ENCODE measurements at places on chromosomes 2 and 18. TPM values are rescaled to one million over a fixed set of nuclear protein-coding genes. Genes with fewer than 3 reads are reported as not detected.

Gene CHMP1B
- 22.8 TPM for polyA plus RNA-seq

Gene EPB41L3
- polyA plus RNA-seq: 88.9 TPM

Gene UGT1A4
- not detected for polyA plus RNA-seq

Gene ZNF521
- polyA plus RNA-seq: 35.0 TPM

Gene ZNF396
- 1.3 TPM for polyA plus RNA-seq

- no peak overlapping the region for H3K27ac ChIP-seq
- H3K4me1 ChIP-seq: peaks cover 20% of the 10 kb centered on the region
- no peaks in the 10 kb centered on the region for H3K27me3 ChIP-seq
These were observed 11.0 kb downstream of the NPC1 start for GRCh38 chr18:23575309-23575651.

DNA sequence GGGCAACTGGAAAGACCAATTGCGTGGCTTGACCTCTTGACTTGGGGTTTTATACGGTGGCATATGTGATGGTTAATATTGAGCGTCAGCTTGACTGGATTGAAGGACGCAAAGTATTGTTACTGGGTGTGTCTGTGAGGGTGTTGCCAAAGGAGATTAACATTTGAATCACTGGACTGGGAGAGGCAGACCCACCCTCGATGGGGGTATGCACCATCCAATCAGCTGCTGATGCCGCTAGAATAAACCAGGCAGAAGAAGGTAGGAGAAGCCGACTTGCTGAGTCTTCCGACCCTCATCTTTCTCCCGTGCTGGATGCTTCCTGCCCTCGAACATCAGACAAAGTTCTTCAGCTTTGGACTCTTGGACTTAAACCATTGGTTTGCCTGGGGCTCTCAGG is 34.2 kb upstream of the YPEL5 start:
- H3K36me3 ChIP-seq: no peaks in the 10 kb centered on the region
- peaks cover 3% of the 10 kb centered on the region for H3K27me3 ChIP-seq
- no peak overlapping the region for H3K27ac ChIP-seq
- H3K4me1 ChIP-seq: no peaks in the 10 kb centered on the region
- DNase-seq: no peak

DNA sequence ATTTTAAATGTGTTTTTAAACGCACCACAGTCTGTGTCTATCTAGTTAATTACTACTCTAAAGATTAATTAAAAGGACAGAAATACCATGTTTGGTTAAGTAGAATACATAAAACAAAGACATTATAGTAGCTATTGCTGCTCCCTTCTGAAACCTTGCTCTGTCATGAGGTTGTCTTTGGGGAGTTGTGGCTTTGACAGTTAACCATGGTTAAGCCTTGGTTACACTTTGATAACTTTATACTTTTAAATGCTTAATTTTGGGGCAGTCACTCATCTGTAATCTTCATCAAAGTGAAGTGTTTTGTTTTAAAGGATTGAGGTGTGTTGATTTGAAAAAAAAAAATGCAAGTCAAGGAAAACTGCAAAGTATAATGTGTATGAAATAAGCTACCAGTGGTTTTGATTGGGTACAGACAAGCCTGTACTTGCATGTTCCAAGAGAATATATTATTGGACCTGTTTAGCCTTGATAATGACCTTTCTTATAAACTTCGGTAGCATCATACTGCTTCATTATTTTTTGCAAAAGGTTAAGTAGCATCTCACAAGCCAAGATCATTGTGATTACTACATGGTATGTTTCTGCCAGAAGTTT is 29.8 kb upstream of the TBR1 start:
- H3K36me3 ChIP-seq: peaks cover 2% of the 10 kb centered on the region
- H3K4me3 ChIP-seq: no peak overlapping the region
- H3K4me1 ChIP-seq: no peaks in the 10 kb centered on the region
- no peaks in the 10 kb centered on the region for H3K27me3 ChIP-seq
- no peak overlapping the region for H3K27ac ChIP-seq

DNA sequence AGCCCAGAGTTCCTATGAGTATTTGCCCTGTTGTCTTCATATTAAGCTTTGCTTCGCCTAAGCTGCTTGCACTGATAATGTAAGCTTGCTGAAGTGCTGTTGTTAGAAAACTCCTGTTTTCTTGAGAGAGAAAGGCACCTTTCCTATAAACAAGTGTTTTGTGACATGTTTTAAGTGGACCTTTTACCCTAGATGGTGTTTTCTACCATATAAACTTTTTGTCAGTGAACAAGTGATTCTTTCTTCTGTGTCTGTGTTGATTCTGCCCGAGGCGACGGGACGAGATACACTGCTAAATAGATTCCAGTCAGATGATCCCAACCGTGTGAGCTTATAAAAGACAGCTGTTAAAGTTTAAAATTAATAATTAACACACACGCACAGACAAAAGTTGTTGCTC is 24.1 kb downstream of the CABLES1 start:
- peaks cover 9% of the 10 kb centered on the region for H3K4me1 ChIP-seq
- no peak for DNase-seq
- H3K4me3 ChIP-seq: no peak overlapping the region
- no peaks in the 10 kb centered on the region for H3K27me3 ChIP-seq

DNA sequence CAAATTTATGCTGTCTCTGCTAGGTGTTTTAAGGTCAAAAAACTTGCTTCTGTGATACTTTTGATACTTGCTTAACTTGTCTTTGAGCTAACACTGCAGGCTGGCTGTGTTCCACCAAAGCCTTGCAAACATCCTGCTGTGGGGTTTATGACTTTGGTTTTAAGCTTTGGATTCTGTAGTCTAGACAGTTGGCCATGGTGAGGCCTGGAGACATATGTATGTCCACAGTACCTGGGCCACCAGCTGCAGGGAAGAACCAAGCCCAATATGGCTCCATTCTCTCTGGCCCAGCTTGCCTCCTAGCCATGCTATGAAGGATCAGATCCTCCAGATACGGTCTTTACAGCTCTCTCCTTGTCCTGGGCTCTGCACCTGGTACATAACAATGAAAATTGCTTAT is 113.9 kb downstream of the INO80D start:
- no peak overlapping the region for H3K4me3 ChIP-seq
- DNase-seq: no peak
- no peak overlapping the region for H3K27ac ChIP-seq
- H3K27me3 ChIP-seq: no peaks in the 10 kb centered on the region
- no peaks in the 10 kb centered on the region for H3K36me3 ChIP-seq
- no peaks in the 10 kb centered on the region for H3K4me1 ChIP-seq

GRCh38 chr2:64711252-64711800 is 57.6 kb upstream of the SERTAD2 start:
- no peaks in the 10 kb centered on the region for H3K4me1 ChIP-seq
- H3K36me3 ChIP-seq: no peaks in the 10 kb centered on the region
- no peaks in the 10 kb centered on the region for H3K27me3 ChIP-seq
- no peak overlapping the region for H3K4me3 ChIP-seq

GRCh38 chr2:122034777-122035176 is 279.3 kb downstream of the TSN start:
- peaks cover 2% of the 10 kb centered on the region for H3K27me3 ChIP-seq
- H3K27ac ChIP-seq: no peak overlapping the region
- no peaks in the 10 kb centered on the region for H3K4me1 ChIP-seq
- no peak overlapping the region for H3K4me3 ChIP-seq
- no peaks in the 10 kb centered on the region for H3K36me3 ChIP-seq

DNA sequence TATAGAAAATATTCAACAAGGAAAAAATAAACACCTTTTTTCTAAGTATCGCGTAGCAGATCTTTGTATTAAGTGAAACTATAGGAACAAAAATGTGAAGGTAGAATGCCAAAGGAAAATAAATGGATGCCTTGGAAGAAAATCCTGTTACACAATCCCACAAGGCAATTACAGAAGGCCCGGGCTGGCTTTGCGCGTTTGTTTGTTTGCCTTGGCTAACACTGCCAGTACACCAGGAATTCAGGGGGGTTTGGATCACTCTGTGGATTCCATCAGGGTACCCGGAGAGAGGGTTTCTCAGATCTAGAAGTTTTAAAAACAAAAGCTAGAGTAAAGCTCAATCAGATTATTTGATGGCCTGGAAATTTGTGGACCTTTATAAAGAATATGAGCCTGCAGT is 478.3 kb downstream of the FBXO15 start:
- H3K4me3 ChIP-seq: no peak overlapping the region
- H3K27ac ChIP-seq: no peak overlapping the region
- H3K4me1 ChIP-seq: no peaks in the 10 kb centered on the region
- no peak for DNase-seq
- H3K27me3 ChIP-seq: no peaks in the 10 kb centered on the region

DNA sequence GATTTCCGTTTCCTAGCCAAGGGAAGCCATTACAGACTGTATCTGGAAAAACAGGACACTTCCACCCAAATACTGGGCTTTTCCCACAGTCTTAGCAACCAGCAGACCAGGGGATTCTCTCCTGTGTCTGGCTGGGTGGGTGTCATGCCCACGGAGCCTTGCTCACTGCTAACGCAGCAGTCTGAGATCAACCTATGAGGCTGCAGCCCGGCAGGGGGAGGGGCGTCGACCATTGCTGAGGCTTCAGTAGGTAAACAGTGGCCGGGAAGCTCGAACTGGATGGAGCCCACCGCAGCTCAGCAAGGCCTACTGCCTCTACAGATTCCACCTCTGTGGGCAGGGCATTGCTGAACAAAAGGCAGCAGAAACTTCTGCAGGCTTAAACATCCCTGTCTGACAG is 131.1 kb downstream of the KIAA1328 start:
- no peak for DNase-seq
- H3K4me3 ChIP-seq: no peak overlapping the region
- H3K4me1 ChIP-seq: no peaks in the 10 kb centered on the region
- peaks cover 2% of the 10 kb centered on the region for H3K36me3 ChIP-seq
- H3K27me3 ChIP-seq: no peaks in the 10 kb centered on the region
- no peak overlapping the region for H3K27ac ChIP-seq

Gene IL1RL2
- 0.23 TPM for polyA plus RNA-seq

- H3K4me3 ChIP-seq: no peak overlapping the region
- H3K27me3 ChIP-seq: no peaks in the 10 kb centered on the region
- H3K27ac ChIP-seq: no peak overlapping the region
- H3K36me3 ChIP-seq: no peaks in the 10 kb centered on the region
- peaks cover 37% of the 10 kb centered on the region for H3K4me1 ChIP-seq
- DNase-seq: no peak
These were observed 89.2 kb downstream of the LIPG start for GRCh38 chr18:49651033-49651432.

Gene ALLC
- not detected for polyA plus RNA-seq

GRCh38 chr2:215973954-215974699 is 39.2 kb downstream of the MREG start:
- H3K4me3 ChIP-seq: no peak overlapping the region
- H3K36me3 ChIP-seq: no peaks in the 10 kb centered on the region
- H3K27ac ChIP-seq: no peak overlapping the region
- DNase-seq: no peak

Gene FRZB
- 10.2 TPM for polyA plus RNA-seq

DNA sequence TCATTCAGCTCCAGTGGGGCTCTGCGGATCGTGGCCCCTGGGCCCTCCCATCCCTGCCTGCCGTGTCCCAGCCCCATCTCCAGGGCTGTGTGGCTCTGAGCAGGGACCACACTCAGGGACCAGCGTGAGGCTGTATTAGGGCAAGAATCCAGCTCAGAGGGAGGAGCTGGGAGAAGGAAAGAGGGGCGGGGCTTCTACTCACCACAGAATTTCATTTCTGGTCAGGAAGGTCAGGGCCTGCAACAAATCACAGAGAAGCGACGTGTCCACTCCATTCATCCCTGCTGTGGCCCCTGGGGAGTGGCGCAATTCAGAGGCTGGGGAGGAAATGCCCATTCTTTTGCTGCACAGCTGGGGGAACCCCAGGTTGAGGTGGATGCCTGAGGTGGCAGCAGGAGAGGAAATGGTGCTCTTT is 828 bp downstream of the CIB4 start:
- peaks cover 16% of the 10 kb centered on the region for H3K27me3 ChIP-seq
- no peak overlapping the region for H3K27ac ChIP-seq
- H3K36me3 ChIP-seq: no peaks in the 10 kb centered on the region

Gene HOXD12
- polyA plus RNA-seq: not detected

Gene CMPK2
- 3.8 TPM for polyA plus RNA-seq

- no peak for DNase-seq
- H3K36me3 ChIP-seq: no peaks in the 10 kb centered on the region
- H3K27me3 ChIP-seq: peaks cover 48% of the 10 kb centered on the region
- H3K4me3 ChIP-seq: peak overlapping the region; percentile 30
These were observed 69.0 kb downstream of the CTAGE1 start for GRCh38 chr18:22348521-22349316.

DNA sequence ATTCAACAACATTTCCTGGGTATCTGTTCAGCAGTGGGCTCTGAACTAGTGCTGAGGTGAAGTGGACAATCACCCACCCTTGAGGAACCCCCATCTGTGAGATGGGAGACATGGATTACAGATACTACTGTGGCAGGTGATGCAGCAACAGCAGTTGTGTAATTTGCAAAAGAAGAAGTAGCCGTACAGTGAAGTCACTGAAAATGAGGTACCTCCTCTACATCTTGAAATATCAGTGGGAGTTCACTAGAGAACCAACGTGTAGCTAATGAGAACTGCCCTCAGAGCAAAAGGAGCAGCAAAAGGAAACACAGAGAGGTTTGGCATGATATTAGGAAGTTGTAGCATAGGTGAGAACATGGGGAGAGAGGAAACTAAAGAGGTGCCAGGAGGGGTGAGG is 41.3 kb downstream of the VSNL1 start:
- no peak overlapping the region for H3K27ac ChIP-seq
- no peaks in the 10 kb centered on the region for H3K4me1 ChIP-seq
- H3K36me3 ChIP-seq: no peaks in the 10 kb centered on the region
- H3K4me3 ChIP-seq: no peak overlapping the region
- H3K27me3 ChIP-seq: no peaks in the 10 kb centered on the region

GRCh38 chr2:161998857-161999256 is 75.2 kb downstream of the DPP4 start:
- no peaks in the 10 kb centered on the region for H3K27me3 ChIP-seq
- no peaks in the 10 kb centered on the region for H3K4me1 ChIP-seq
- H3K4me3 ChIP-seq: no peak overlapping the region

DNA sequence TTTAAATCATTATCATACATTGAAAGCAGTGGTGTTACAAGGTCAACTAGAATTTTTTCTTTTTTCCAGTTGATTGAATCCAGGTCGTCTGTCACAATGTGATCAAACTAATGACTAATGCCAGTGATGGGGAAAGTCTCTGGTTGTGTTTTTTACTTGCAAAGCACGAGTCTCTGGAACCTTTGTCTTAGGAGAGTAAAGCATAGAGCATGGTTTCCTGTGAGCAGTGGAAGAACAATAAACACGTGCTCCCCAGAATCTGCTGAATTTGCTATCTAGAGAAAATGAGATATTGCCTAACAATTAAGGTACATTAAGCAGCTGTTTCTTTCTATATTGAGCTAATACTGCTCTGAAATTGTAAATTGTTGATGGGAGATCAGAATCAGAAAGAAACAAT is 1332.4 kb upstream of the TMEFF2 start:
- no peaks in the 10 kb centered on the region for H3K4me1 ChIP-seq
- H3K4me3 ChIP-seq: no peak overlapping the region
- DNase-seq: no peak
- H3K27ac ChIP-seq: no peak overlapping the region
- H3K36me3 ChIP-seq: no peaks in the 10 kb centered on the region

GRCh38 chr2:3958969-3959368 is 255.6 kb downstream of the DCDC2C start:
- H3K27ac ChIP-seq: no peak overlapping the region
- H3K27me3 ChIP-seq: peaks cover 3% of the 10 kb centered on the region
- no peak for DNase-seq
- peaks cover 7% of the 10 kb centered on the region for H3K4me1 ChIP-seq
- no peaks in the 10 kb centered on the region for H3K36me3 ChIP-seq
- H3K4me3 ChIP-seq: no peak overlapping the region
